Aorta (tissue), 5 donors: ENCODE measurements at places on chromosomes 2 and 18. TPM values are rescaled to one million over a fixed set of nuclear protein-coding genes. Genes with fewer than 3 reads are reported as not detected.

GRCh38 chr2:109225170-109225782, 96.3 kb downstream of the SH3RF3 start:
- no peaks in the 10 kb centered on the region for H3K4me1 ChIP-seq
- no peaks in the 10 kb centered on the region for H3K27me3 ChIP-seq
- no peak overlapping the region for H3K27ac ChIP-seq
- no peak for DNase-seq
- no peaks in the 10 kb centered on the region for H3K36me3 ChIP-seq
- no peak overlapping the region for H3K4me3 ChIP-seq

DNA sequence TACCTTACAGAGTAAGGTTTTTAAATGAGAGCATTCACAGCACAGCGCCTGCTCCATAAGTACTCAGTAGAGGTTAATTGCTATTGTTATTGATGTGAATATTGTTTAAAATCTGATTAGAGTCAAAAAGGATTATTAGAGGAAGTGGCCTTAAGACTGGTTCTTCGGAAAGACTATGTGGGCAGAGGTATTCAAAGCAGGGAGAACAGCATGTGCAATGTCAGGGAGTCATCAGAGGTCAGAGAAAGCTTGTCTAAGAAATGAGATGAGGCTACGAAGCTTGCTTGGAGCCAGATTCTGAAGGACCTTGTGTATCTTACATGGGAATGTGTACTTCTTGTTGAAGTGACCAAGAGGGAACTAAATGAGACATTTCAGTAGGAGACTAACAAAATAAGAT, 49.8 kb downstream of the PMS1 start:
- H3K4me1 ChIP-seq: peaks cover 2% of the 10 kb centered on the region
- H3K27me3 ChIP-seq: no peaks in the 10 kb centered on the region
- H3K4me3 ChIP-seq: no peak overlapping the region
- no peaks in the 10 kb centered on the region for H3K36me3 ChIP-seq
- no peak for DNase-seq

DNA sequence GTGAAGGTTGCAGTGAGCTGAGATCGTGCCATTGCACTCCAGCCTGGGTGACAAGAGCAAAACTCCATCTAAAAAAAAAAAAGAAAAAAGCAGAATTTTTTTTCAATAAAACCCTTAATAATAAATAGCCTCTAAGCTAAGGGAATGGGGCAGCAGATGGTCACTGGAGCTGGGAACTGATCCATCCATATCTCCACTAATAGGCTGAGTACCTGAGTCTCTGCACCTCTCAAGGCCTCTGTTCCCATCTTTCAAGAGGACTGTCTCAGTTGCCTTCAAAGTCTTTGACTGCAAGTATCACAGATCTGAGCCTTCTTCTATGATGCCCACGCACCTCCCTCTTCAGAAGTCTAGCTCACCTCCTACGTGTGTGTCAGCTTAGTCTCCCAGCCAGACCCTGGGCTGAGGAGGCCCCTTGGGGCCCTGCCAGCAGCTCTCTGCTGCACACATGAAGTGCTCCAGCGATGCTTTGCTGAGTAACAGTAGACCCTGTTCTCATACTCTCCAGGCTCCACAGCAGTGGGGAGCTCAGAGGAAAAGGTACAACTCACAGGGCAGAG, 32.9 kb downstream of the ST8SIA5 start:
- no peaks in the 10 kb centered on the region for H3K36me3 ChIP-seq
- no peak for DNase-seq
- H3K27me3 ChIP-seq: no peaks in the 10 kb centered on the region
- no peak overlapping the region for H3K4me3 ChIP-seq
- no peaks in the 10 kb centered on the region for H3K4me1 ChIP-seq
- no peak overlapping the region for H3K27ac ChIP-seq

- H3K36me3 ChIP-seq: no peaks in the 10 kb centered on the region
- peak overlapping the region; percentile 73 for H3K4me3 ChIP-seq
Observed at GRCh38 chr2:47783486-47784351, 774 bp downstream of the MSH6 start.

DNA sequence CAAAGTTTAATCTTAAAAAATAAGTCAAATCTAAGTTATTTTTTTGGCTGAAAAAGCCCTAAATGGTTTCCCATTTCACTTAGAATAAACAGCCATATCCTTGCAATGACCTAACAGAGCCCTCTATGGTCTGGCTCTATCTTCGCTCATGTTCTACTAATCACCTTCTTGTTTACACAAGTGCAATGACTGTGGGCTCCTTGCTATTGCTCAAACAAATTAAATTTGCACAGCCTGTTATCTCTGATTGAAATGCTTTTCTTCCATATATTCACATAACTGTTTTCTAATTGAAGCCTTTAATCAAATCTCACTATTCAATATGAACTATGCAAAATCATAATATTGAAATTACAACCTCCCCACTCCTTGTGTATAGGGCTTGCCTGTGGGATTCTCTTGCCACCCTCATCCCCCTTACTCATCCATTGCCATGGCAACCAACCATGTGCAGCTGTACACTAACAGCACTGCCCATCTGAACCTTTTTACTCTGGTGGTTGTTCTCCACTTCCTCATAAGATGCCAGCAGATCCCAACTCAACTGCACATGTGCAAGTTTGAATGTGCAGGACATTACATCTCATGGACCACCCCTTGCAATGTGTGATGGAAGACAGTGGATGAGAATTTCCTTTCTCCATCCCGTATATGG, 1083.2 kb downstream of the SOCS6 start:
- H3K27ac ChIP-seq: no peak overlapping the region
- no peaks in the 10 kb centered on the region for H3K27me3 ChIP-seq
- H3K36me3 ChIP-seq: no peaks in the 10 kb centered on the region
- DNase-seq: no peak
- H3K4me1 ChIP-seq: no peaks in the 10 kb centered on the region

Gene SERPINB4
- total RNA-seq: not detected
